ENCODE measurements at places on chromosomes 7 and 10.

DNA sequence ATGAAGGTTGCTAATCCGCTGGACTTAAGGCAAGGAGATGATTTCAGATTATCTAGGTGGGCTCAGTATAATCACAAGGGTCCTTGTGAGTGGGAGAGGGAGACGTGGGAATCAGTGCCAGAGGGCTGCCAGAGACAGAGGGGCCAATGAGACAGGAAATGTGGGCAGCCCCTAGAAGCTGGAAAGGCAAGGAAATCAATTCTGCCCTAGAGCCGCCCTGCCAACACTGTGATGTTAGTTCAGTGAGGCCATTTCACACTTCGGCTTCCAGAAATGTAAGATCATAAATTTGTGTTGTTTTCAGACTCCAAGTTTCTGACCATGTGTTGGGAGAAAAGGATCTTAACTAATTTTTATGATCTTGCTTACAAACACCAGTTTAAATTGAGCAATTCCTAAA is 3.6 kb upstream of the GPNMB start:
- DNase-seq: no peak

- DNase-seq: no peak
Observed at GRCh38 chr7:98902523-98902922, 24.2 kb downstream of the TRRAP start.

GRCh38 chr7:145216866-145217265 is 381.0 kb upstream of the TPK1 start:
- no peak for DNase-seq

DNA sequence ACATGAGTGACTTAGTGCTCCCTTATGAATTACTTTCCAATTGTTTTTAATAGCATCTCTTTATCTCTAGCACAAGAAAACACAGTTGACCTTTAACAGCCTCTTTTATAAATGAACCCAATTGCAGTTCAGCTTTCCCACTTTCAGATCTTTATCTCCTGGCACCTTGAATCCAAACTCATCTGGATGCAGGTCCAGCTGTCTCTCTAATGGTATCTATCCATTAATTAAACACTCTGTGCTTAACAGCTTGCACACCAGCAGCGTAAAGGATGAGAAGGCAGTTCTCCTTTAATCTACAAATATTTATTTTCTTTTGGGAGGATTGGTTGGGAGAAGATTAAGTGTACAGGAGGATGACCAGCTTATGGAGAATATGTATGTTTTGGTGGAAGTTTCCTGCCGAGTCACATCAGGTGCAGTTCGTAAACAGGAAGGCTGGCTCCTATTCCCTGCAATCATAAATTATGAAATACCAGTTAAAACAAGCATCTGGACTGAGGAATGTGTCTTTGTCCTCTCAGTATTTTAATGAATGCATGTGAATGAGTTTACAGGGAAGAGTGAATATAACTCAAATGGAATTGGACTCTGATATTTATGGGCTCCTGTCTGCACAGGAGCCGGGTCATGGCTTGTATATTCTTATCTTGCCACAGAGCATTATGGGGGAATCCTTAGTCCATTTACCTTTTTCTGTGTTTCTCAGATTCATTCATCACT is 232.7 kb downstream of the PHF14 start:
- no peak for DNase-seq

GRCh38 chr10:88415533-88416130 is 167.5 kb downstream of the RNLS start:
- no peak for DNase-seq

- no peak for DNase-seq
Observed at GRCh38 chr7:74008687-74009086, 19.3 kb upstream of the ELN start.

- no peak for DNase-seq
Observed at GRCh38 chr10:122852261-122852660, 6.6 kb upstream of the CUZD1 start.

DNA sequence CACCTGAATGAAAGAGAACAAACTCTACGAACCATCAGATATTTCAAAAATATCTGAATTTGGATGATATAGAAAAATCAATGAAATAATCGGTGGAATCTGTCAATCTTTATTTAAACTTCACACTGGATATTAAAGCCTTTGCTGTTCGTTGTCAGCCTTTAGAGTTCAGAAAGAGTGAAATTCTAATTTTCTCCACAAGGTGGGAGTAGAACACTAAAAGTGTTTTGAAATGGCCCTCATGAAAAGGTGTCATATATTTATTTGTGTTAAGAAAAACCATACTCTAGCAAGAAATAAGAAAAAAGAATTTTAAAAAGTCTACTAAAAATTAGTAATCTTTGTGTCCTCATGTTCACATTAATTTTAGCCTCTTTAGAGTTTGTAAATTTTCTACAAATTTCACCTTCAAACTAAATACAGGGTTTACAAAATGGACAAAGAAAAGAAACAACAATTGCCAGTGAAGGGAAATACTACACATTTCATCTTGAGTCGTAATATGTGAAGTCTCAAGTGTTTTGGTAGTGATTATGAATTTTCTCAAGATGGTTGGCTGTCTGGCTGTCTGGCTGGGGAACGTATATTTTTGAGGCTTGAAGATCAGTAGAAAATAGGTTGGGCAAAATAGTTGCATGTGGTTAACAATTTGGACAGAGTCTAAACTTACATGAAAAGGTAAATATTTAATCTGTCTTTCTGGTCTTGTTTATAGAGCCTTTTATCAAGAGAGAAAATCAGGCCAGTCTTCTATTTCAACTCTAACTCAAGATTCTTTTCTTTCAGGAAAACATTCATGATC is 43.7 kb downstream of the DNAJB9 start:
- no peak for DNase-seq

All from activated T-cell treated with anti-CD3 and anti-CD28 coated beads for 1 hour (primary cell).